ENCODE measurements at places on chromosomes 16 and 17. TPM values are rescaled to one million over a fixed set of nuclear protein-coding genes. Genes with fewer than 3 reads are reported as not detected.

GRCh38 chr17:12463102-12463501, 202.6 kb upstream of the MYOCD start:
- DNase-seq = no peak

GRCh38 chr16:81652798-81653505, 126.1 kb upstream of the PLCG2 start:
- no peak for DNase-seq

DNA sequence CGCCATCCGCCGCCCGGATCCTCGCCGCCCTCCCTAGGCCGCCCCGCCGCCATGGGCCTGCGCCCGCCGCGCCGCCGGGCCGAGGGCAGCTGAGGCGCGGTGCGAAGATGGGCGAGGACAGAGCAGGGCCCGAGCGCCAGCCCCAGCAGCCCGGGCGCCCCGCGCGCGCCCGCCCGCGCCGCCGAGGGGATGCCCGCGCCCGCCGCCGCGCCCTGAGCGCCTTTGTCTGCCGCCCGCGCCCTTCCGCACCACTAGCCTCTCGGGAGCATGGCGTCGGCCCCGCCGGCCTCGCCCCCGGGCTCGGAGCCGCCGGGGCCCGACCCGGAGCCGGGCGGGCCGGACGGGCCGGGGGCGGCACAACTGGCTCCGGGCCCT, 278 bp downstream of the RAB11FIP3 start:
- no peak for DNase-seq

DNA sequence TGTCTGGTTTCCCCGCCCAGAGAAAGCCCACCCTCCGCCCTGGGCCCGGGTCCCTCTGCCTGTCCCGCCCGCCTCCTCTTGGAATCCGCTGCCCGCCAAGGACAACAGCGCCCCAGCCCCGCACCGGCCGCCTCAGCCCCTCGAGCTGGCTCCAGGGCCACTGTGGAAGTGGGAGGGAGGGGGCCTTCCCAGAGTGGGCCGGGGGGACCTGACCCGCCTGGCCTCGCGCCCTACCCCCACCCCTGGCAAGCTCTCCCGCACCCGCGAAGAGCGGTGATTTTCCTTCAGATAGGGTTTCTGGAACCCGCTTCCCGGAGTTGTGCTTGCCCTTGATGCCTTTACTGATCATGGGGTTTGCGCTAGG, 2.3 kb upstream of the CBX8 start:
- DNase-seq = no peak

- DNase-seq = no peak
Observed at GRCh38 chr17:27959382-27959709, 66.2 kb upstream of the LYRM9 start.

GRCh38 chr16:1310832-1311200, 1.4 kb downstream of the UBE2I start:
- DNase-seq = peak; percentile 39

- DNase-seq = no peak
Observed at GRCh38 chr17:47076171-47076570, 97.1 kb upstream of the RPRML start.

GRCh38 chr17:83148317-83149028, 69.1 kb downstream of the METRNL start:
- DNase-seq = no peak

DNA sequence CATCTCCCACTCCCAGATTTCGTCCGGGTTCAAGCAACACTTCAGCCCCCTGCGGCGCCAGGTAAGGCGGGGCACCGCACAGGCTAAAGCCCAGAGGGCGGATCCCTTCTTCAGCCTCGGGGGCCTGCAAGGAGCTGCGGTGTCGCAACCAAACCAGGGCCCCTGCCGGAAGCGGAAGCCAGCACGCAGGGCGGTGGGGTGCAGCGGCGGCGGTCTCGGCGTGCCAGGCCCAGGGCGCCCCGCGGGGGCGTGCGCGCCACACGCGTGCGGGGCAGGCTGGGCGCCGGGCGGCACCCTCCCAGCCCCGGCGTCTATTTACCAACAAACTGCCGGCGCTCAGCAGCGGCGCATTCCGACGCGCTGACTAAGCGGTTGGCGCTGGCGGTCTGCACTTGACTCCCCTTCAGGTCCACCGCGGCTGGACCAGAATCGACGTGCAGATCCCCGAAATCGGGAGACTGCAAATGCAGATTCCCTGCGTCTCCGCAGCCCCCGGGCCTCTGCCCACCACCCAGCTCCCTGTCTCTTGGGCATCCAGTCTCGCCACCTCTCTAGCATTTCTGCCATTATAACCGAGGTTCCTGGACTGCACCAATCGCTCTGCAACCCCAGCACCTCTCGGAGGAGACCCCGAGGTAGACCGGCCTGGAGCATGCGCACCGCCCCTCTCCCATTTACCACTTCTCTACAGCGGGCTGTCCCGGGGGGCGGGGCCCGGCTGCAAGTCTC, 421 bp upstream of the DLX4 start:
- DNase-seq = peak; percentile 71

- peak; percentile 74 for DNase-seq
Observed at GRCh38 chr16:50274326-50275097, 8.2 kb downstream of the ADCY7 start.

DNA sequence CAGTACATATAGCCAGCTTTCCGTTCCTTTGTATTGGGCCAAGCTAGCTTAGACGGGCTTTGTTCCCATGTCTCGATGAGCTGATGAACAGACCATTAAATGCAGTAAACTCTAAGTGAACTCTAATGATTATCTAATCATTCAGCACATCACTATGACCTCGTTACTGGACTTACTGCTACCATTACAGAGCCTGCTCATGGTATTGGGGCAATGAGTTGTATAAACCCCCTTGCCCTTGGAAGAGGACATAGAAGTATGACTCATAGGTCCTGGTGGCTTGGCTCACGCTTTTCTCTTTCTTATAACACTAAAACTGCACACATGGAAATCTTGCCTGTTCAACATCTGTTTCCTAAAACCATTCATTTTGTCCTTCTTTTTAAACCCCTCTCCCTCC, 93.6 kb upstream of the DYNLRB2 start:
- DNase-seq = no peak

DNA sequence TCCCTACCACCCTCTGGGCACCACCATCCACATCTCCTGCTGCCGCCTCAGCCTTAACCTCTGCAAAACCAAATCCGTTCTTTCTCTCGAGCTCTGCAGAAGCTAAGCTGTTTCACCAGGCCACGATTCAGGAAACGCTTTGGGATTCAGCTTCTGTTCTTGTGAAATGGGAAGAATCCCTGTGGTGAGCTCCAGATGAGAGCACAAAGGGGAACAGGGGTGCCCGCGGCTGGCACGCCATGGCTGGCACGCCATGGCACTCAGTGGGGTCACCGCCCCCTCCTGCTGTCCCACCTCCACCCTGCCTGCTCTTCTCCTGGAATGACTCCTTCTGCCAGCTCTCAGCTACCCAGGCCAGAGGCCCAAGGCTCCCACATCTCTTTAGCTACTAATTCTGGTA, 5.7 kb downstream of the QPRT start:
- no peak for DNase-seq

DNA sequence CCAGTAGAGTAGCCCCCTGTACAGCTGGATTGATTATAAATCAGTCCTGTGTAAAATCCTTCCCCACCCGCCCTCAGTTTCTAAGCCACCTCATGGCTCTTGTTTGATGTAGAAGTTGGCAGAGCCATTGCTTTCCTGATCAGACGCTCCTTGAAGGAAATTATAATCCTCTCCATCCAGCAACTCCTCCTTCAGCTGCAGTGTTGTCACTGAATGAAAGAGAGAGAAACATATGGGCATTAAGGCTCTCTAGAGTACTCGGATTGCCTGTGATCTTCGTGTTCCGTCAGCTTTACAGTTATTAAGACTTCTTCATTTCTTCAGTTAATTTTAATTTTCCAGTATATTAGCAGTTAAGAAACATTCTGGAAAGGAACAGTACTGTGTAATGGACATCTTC, 14.3 kb downstream of the NME2 start:
- no peak for DNase-seq

DNA sequence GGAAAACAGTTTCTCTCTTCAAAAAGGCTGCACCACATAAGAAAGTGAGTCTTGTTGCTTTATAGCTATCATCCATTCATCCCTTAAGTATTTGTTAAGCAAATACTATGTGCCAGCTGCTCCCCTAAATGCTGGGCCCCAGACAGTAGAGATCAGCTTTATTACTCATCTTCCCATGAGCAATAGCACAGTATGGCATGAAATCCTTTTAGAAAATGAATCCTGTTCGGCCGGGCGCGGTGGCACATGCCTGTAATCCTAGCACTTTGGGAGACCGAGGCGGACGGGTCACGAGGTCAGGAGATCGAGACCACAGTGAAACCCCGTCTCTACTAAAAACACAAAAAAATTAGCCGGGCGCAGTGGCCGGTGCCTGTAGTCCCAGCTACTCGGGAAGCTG, 99.5 kb downstream of the MYO1D start:
- DNase-seq = no peak

GRCh38 chr17:38981636-38982035, 14.4 kb upstream of the FBXO47 start:
- no peak for DNase-seq

DNA sequence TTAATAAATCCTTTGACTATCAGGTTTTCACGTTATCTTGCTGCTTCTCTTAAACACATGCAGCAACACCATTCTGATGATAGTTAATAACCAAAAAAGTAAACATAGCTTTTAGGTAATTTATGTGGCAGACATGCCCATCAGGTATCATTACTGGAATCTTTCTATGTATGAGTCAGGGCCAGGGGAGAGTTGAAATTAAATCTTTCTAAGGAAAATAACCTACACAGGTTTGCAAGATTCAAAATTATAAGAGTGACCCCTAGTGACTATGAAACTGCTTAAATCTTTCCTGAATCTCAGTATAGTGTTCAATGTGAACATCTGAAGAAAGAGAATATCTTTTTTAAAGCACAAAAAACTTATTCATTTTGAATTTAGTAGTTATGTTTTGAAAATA, 666.6 kb downstream of the CDH11 start:
- no peak for DNase-seq

GRCh38 chr16:63018581-63019223, 982.5 kb upstream of the CDH8 start:
- DNase-seq = no peak

DNA sequence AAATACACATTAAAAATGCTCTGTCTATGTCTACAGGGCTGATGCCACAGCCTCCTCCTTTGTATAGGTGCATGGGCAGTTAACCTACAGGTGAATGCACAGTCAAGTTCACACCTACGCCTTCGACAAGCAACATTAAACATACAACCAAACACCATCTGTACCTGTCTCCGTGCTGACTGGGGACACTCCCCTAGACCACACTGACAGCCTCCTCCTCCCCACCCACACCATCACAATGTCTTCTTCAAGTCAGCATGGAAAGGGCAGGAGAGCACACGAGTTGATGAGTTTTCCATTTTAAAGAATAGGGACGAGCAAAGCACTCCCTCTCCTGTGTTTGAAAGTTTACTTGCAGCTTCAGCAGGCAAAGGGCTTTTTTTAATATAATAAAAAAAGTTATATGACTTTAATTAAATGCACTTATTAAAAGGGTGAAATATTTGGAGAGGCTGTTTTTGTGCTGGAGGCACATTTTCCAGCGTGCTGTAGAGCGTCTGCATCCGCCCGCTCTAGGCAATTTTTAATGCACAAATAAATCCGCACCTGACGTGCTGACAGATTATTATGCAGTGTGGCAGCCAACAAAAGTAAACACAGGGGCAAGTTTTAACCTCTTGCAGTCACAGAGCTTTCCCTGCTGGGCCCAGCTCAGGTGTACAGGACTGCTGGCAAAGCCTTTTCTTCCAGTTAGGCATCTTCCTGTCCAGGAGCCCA, 367.9 kb downstream of the SOX9 start:
- no peak for DNase-seq

The NPIPB9 gene
- not detected for polyA plus RNA-seq

The METRNL gene
- 72.3 TPM for polyA plus RNA-seq

The GNG13 gene
- not detected for polyA plus RNA-seq

The EFNB3 gene
- polyA plus RNA-seq = not detected

The SLFN11 gene
- 7.0 TPM for polyA plus RNA-seq

The DCAKD gene
- 9.3 TPM for polyA plus RNA-seq

The EXOC3L1 gene
- polyA plus RNA-seq = not detected

The AXIN2 gene
- polyA plus RNA-seq = not detected

The DHRS11 gene
- 6.0 TPM for polyA plus RNA-seq

The TPPP3 gene
- polyA plus RNA-seq = 0.22 TPM

The ANKFN1 gene
- polyA plus RNA-seq = not detected

The DNAI2 gene
- polyA plus RNA-seq = not detected

The KCNH6 gene
- not detected for polyA plus RNA-seq

Data from immature natural killer cell (primary cell).